ENCODE measurements at places on chromosomes 5 and 9.

GRCh38 chr5:67350185-67350584 lies 153.6 kb upstream of the CD180 start:
- DNase-seq: no peak

- no peak for DNase-seq
Observed at GRCh38 chr5:152331006-152331405, 74.1 kb downstream of the NMUR2 start.

DNA sequence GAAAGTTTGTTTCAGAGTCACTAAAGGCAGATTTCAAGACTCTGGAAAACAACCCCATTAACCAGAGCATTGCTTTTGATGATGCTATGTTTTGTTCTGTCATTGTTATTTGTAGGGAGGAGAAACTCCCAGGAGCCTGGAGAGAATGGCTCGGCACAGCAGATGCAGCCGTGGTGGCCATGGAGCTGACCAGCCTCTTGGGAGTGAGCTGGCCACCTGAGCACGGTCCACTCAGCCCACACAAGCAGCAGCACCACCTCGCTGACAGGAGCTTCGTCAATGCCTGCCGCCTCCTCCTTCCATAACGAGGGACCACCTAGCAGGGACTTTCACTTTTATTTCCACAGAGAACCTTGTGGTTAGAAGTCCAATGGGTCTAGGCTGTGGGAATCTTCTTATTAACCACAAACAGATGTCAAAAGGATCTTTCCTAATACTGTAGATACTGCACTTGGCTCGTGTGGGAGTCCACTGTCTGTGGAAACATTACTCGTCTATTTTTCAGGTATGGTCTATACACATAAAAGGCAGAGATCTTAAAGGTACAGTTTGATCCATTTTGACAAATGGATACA lies 21.0 kb upstream of the SMIM32 start:
- DNase-seq: no peak

DNA sequence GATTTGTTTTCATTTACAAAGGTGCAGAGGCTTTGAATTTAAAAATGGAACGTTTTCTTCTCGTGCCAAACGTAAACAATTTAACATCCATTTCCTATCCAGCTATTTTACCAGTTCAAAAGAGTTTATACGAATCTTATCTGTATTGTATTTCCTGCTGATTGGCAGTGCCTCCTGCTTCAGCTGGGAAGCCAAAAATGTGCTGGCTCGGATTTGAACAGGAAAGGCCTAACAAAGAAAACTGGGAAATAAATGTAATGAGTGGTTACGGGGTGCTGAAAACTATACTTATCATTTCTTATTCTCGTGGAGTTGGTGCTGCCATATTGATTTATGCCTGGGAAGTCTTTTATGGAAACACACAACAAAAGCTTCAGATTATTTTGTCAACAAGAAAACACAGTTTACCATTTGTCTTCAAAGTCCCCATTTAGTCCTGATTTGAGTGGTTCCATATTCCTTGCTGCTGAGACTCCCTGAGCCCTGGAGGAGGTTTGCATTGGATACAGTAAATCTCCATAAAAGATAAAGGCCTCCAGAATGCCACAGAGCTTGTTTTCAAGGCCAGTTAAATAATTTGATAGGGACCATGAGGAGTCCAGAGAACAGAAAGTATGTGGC lies 507.4 kb downstream of the RASEF start:
- no peak for DNase-seq

DNA sequence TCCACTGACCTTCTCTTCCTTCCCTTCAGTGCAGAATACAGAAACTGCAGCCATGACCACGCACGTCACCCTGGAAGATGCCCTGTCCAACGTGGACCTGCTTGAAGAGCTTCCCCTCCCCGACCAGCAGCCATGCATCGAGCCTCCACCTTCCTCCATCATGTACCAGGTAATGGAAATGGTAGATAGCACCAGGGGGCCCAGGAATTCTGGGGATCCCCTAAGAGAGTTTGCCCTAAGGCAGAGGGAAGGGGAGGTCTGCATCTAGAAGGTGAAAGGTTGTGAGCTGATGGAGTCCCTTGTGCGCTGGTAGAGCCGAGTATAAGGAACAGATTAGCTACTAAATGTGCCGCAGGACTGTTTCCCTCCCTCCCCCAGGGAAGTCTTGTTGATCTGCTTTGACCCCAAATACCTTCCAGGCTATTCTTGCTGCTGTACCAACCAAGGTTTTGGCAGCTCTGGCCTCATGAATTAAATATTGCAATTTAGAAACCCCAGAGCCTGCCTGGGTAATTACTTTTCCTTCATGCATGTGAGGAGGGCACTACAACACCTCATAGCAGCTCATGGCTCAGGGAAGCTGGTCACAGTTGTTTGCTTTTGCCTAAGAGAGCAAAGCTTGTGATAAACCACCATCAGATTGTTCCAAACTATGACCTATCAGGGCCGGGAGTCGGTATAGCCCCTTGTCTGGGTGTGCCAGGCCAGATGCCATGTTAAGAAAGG lies 19.6 kb downstream of the CYFIP2 start:
- DNase-seq: no peak

DNA sequence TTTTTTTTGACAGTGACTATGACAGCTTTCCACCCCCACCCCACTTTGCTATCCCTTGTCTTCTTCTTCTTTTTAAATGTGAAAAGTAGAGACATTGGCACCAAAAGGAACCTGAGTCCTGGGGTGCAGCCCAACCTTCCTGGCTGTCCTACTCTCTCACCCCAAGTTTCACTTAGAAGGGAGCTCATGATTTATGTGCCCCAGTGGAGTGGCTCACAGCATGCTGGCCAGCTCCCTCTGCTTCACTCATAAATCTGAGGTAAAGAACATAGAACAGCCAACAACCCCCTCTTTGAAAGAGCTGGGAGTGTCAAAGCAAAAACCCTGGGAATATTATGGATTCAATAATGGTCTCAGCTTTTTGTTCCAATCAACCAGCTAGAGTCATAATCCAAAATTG lies 196.3 kb upstream of the DAPK1 start:
- no peak for DNase-seq

- DNase-seq: no peak
Observed at GRCh38 chr5:111472579-111472978, 39.8 kb downstream of the STARD4 start.

- DNase-seq: no peak
Observed at GRCh38 chr5:157280927-157281326, 15.0 kb downstream of the CYFIP2 start.

GRCh38 chr5:122332599-122333555 lies 20.8 kb downstream of the SNCAIP start:
- DNase-seq: no peak

DNA sequence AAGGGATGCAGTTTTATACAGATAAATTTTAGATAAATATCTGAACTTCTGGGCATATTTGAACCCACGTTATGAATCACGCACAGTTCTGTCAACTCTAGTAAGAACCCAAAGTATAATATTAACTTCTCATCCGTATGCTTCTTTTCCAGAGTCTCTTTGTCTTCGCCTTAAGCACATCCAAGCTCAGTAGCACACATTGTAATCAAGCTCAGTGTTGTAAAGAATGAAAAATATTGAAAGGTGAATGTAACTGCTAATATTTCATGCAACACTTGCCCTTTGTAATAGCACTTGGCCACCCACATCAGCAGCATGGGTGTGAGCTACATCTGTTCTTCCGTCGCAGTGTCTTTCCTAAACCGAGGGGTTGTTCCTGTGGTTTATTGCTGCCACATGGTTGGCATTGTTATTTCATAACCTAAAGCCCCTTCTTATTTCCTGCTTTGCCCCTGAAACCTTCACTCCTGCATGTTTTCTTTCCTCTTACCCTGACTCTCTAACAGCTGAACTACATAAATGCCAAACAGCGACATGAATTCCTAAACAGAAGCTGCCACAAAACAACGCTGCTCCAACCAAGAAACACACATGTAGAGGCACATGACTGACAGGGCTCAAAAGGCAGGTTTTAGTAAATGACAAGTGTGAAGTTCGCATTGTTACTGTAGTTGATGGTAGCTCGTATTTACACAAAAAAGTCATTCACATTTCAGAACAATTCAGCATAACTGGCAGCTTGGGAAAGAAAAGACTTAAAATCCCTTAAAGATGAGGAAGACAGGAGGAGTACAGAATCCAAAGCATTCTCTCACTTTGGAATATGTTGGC lies 190.1 kb upstream of the MEF2C start:
- no peak for DNase-seq

DNA sequence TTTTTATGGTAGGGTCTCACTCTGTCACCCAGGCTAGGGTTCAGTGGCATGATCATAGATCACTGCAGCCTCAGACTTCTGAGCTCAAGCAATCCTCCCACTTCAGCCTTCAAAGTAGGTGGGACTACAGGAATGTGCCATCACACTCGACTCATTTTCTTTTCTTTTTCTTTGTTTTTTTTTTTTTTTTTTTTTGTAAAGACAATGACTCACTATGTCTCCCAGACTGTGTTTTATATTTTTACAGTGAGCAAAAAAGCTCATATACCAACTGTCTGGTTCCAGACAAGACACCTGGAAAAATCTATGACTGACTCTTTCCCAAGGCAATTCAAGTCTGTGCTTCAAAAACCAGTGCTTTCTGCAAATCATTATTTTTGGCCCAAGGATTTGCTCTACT lies 10.8 kb upstream of the FOXD1 start:
- DNase-seq: no peak

Measured in ELF-1 (cell line).